GM12891 (cell line): ENCODE measurements at places on chromosomes 2 and 18.

- DNase-seq = no peak
Observed at GRCh38 chr2:55168221-55169154, 63.6 kb downstream of the CLHC1 start.

DNA sequence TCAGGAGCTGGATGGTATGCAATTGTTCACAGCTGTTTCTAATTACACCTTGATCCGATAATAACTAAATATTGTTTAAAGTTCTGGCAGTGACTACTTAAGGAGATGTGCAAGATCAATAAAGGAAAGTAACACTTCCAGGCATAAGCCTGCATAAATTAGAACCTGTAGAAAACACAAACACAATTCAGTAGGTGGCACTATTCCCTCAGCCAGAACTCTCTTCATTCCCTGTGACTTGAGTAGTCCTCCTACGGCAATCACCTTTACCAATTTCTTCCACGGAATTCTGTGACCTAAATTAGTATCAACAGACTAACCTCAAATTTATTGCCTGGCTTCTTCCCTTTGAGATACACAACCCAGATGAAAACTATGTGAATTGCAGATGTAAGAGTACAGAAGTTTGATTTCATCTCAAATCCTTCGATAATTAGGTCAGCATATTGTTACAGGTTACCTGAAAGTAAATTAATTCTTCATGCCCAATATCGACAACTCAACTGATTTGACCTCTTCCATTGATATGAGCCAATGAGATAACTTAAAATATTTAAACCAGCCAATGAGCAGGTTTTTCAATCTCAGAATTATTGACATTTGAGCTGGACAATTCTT is 137.8 kb downstream of the PID1 start:
- no peak for DNase-seq

GRCh38 chr18:28095041-28095440 is 81.9 kb downstream of the CDH2 start:
- no peak for DNase-seq

DNA sequence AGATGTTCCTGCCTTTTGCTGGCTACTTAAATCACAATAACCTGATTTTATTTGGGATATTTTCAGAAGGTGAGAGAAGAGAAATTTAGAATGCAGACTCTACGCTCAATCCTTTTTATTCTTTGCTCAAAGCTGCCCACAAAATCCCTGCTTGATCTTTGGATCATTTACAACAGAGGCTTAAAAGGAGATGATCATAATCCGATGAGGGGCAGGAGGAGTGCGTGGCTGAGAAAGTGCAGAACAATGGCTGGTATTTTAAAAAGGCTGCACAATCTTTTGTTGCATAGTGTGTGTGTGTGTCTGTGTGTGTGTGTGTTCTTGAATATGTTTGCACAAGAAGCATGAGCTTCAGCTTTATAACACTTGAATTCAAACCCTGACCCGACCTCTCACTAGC is 256.3 kb upstream of the MYT1L start:
- DNase-seq = no peak

GRCh38 chr18:51716277-51716676 is 518.8 kb upstream of the MEX3C start:
- DNase-seq = no peak

DNA sequence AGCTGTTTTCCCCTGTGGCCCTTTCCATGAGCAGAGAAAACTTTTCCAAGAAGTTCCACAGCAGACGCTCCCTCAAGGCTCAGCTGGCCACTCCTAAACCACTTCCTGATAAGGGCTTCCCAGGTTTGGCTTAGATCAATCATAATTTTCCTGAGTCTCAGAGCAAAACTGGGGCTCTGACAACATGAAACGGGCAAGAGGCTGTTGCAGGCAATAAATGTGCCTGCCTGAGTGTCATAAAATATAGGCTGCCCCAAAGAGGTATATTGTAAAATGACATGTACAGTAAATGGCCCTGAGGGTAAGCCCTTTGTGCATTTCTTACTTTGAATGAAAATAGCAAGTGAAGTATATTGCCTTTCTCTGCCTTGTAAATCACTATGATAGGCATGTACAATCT is 105.6 kb upstream of the UXS1 start:
- DNase-seq = no peak

- no peak for DNase-seq
Observed at GRCh38 chr2:173866874-173867618, 98.1 kb downstream of the SP3 start.

GRCh38 chr2:38099099-38100028 is 23.4 kb upstream of the CYP1B1 start:
- no peak for DNase-seq

DNA sequence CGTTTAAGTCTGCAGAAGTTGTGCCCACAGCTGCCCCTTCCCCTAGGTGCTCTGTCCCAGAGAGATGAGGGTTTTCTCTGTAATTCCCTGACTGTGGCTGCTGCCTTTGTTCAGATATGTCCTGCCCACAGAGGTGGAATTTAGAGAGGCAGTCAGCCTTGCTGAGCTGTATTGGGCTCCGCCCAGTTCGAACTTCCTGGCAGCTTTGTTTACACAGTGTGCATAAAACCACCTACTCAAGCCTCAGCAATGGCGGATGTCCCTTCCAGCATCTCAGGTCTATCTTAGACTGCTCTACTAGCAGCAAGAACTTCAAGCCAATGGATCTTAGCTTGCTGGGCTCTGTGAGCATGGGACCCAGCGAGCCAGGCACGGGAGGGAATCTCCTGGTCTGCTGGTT is 48.1 kb downstream of the LHCGR start:
- no peak for DNase-seq

DNA sequence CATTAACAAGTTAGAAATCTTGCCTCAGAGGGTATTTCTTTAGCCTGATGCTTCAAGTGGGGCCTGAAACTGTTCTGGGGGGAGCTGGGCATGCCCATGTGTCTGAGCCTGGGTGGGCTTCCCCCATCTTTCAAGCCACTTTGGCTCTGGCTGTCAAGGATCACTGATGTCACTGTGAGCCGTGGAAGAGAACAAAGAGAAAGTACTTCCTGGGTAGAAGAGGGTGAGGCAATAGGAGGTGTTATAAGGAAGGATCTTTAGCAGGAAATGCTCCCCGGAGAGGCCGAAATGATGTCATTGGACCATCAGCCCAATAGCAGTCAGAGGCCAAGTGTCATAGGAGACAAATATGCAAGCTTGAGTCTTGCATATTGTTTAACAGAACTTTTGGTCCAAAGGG is 228.4 kb upstream of the MEX3C start:
- DNase-seq = no peak

GRCh38 chr2:234022424-234022823 is 28.1 kb upstream of the SPP2 start:
- no peak for DNase-seq

GRCh38 chr2:153644955-153645354 is 166.4 kb upstream of the RPRM start:
- DNase-seq = no peak

- DNase-seq = no peak
Observed at GRCh38 chr2:210623506-210623905, 67.1 kb downstream of the CPS1 start.

DNA sequence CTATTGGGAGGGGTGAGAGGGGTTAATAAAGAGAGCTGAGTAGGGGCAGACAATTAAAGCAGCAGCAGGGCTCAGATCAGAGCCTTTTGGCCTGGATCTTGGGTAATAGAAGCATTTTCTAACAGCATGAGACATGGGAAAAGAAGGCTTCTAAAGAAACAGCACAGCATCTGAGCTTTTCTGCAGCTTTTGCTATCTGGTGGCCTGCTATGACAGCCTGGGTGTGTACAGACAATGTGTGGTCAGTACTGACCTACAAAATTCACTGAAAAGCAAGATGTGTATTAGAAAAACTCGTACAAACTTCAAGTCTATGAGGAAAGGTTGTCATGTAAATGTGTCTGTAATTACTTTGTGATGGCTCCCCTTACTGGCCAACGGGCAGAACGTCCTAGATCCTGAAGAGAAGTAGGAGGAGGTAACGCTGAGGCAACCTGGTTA is 95.6 kb downstream of the GALNT3 start:
- peak; percentile 2 for DNase-seq

GRCh38 chr18:36153203-36153602 is 23.5 kb downstream of the ELP2 start:
- no peak for DNase-seq

DNA sequence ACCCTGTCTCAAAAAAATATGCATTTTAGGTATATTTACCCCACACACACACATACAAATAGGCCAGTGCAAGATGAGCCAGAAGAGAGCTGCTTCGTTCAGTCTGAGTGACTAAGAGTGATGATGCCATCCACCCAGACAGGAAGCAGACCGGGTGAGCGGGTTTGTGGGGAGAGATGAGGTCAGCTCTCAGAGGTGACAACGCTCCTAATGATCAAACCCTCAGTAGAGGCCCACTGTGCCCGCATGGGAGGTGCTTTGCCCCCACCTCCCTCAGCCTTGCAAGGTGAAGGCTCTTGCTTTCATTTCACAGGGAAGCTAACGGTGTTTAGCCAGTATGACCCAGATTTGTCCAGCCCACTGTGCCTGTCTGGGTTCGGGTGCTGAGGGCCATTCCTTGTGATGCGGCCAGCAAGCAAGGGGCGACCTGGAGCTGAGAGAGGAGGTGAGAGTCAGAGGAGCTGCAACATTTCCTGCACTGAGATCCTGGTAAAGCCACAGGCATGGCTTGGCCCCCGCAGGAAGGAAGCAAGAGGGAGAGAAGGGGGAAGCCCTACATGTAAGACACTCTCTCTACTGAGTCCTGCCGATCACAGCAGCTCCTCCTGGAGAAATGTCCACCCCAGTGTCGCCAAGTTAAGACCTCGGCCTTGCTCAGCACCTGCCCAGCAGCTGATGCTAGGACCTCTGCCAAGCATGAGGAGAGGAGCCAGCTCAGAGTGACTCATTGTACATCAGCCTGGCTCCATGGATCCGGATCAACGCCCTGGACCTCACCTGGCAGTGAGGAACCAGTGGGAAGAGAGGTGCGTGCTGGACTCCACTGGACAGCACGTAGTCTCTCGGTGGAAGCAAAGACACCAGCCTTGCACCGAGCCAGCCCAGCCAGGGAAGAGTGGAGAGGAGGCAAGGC is 37.0 kb downstream of the NIFK start:
- DNase-seq = peak; percentile 64

- DNase-seq = no peak
Observed at GRCh38 chr2:207311316-207312005, 145.7 kb upstream of the KLF7 start.

- no peak for DNase-seq
Observed at GRCh38 chr2:236657215-236657614, 87.6 kb downstream of the ACKR3 start.

DNA sequence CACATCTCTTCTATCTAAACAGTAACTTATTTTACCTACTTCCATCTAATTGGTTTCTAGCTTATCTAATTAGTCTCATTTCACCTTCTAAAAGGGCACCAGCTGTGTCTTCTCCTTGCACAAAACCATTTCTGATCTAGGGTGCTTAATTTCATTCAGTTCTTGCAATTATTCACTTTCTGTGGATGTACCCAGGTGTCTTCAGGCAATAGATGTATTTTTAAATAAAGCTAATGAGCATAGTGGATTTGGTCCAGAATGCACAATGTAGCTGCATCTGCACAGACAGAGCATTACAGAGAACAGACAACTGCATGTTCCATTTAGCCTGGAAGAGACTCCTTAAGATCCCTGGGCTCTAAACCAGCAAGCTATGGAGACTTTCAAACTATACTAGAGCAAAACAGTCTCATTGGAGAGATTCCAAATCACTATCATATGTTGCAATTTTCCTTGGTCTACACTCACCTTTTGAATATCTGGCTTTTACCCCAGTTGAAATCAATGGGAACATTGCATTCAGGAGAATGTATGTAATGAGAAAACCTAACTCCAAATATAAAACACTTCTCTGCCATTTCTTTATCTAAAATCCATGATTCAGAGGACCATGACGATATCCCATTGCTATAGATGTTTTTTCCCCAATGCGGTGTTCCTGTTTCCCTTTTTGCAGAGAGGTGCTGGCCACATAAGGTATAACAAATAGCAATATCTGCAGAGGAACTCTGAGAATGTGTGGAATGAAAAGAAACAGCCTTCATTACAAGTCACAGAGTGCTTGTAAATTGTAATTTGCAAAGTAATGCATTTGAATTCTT is 3.5 kb upstream of the RFX8 start:
- no peak for DNase-seq

- DNase-seq = no peak
Observed at GRCh38 chr2:121177896-121178295, 107.1 kb downstream of the TFCP2L1 start.
